ENCODE measurements at places on chromosomes 5 and 9. TPM values are rescaled to one million over a fixed set of nuclear protein-coding genes. Genes with fewer than 3 reads are reported as not detected.
A peak's percentile ranks its signal among the peaks of the same experiment; 100 is the strongest.

DNA sequence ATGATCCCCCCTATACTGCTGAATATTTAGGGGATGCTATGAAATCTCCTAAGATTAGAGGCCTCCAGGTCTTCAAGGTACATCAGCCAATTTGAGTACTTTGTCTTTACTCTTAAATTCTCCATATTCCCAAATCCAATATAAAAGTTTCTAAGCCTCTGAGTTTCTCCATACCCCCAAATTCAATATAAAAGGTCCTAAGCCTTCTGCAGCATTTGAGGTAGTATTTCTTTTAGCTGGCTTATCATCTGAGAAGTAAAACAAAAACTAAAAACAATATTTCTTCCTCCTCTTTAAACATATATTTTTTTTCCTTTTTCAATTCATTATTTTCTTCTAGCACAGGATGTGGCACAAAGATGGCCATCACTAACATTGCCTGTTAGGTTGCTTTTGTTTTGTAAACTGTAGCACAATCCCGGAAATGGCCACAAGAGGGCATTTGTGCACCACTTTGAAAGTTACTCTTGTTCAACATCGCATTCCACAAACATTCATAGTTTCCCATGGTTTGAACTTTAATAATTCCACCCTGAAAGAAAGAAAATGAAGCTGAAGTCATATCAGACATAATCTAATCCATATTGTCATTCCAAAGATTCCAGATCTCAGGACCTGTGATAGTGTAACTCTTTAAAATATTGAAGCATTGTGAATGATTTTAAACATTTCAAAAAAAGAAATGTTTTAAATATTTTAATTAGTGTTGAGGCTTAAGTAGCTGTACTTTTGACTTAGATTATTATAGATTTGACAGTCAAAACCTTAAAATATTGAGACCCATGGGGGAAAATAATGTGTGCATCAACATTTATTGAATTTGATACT is 21.0 kb upstream of the SCGB3A2 start:
- DNase-seq: peak; percentile 69

DNA sequence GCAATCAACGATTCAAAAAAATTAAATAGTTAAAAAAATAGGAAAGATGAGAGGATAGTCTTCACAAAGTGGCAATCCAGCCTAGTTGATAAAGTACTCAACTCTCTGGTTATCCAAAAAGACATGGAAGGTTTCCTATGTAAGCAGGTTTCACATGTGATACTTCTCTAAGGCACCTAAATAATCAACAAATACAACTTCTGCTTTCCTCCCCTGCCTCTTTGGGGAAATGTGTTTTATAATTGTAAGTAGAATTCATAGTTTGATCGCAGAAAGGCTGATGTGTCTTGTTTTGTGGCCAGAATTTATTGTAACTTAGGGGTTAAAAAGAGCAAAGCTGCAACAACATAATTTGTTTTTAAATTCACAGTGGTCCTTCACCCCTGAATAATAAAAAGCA is 855.5 kb upstream of the DMAC1 start:
- no peak for DNase-seq

DNA sequence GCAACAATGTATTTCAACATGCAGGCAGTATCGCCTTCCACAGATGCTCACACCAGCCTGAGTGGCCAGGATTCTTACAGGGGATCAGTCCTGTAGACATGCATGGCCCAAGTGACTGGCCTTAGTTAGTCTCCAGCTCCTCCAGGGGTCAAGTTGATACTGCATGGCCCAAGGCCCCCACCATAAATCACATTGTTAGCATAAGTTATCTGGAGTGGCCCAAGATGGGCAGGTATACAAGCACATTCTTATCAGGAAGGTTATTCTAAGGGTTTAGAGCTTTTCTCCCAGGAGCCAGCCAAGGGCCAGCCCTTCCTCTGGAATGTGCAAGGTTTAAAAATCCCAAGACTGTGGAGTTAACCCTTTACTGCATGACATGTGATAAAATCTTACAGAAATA is 230.9 kb upstream of the NFIL3 start:
- no peak for DNase-seq

DNA sequence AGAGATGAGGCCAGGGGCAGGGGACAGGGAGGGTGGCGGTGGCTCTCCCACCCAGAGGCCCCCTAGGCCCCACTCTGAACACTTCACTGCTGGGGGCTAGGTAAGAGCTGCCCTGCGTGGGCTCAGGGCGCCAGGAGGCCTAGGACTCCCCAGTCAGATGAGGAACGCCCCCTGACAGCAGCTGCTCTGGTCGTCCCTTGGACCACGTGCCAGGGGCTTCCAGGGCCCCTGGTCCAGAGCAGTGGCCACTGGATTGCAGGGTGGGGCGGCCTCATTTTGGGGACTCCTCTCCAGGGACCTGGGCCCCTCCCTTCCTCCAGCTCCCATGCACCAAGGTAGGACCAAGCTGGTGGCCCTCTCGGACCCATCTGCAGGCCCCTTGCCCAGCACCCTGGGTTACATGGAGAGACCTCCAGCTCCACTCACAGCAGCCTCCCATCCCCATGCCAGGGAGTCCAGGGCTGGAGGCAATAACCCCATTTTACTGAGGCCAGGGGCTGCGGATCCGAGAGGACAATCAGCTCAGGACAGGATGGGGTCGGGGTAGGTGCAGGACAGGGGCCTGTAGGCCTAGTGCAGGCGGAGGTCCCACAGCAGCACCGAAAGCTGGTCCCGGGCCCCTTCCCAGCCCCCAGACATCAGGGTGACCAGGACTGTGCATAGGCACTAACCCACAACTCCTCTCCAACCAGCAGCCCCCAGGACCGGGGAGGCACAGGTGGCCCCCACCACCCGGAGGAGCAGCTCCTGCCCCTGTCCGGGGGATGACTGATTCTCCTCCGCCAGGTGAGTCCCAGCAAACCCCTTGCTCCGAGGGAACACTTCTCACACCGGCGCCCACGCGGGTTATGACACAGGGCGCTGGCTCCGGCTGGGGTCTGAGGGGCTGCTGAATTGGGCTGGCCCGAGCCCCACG is 1.5 kb downstream of the EGFL7 start:
- DNase-seq: no peak

- no peak for DNase-seq
Observed at GRCh38 chr9:72353455-72354116, 11.4 kb downstream of the ZFAND5 start.

The ZNF366 gene
- total RNA-seq: 0.75 TPM
